Foreskin fibroblast (primary cell): ENCODE measurements at places on chromosomes 16 and 17.

- DNase-seq = peak; percentile 65
Observed at GRCh38 chr16:75392906-75393305, 40.4 kb downstream of the CFDP1 start.

DNA sequence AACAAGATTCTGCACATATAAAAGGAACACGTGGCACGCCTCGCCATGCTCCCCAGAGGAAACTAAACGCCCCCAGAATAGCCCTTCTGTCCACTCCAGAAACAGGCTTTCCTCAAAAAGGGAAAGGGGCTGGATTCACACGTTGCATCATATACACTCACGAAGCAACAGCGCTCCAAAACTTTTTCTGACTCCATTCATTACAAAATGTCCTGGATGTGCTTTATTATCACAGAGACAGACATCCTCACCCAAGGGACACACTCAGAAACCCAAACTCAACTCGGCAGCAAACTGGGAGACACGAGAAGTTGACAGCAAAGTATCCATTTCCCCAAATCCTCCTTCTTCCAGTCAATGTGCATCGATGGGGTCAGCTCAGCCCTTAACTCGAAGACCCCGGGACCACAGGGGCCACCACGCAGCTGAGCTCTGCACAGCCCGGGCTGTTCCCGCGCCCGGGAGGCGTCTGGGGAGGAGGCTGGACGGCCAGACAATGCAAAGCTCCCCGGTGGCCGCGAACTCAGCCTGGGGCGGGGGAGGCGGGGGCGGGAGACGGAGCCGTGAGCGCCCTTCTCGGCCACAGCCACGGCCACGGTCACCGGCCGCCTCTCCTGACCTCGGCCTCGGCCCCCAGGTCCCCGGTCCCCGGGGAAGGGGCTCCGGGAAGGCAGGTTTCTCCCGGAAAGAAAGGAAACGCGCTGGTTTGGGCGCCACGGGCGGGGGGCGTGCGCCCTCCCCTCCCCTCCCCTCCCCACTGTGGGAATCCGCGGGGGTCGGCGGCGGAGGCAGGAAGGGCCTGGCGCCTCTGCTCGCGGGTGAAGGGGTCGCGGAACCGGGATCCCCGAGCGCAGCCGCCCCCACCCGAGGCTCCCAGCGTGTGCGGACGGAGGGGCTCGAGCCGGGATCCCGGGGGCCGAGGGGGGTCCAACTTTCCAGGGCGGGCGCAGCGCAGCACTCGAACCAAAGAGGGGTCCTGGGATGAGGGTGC is 1.2 kb downstream of the NXN start:
- peak; percentile 74 for DNase-seq

- peak; percentile 96 for DNase-seq
Observed at GRCh38 chr17:7351665-7352502, at the start of gene KCTD11. KCTD11 (plus strand) TSS chr17:7352162.

- no peak for DNase-seq
Observed at GRCh38 chr17:66930933-66931332, 33.6 kb upstream of the CACNG4 start.

- DNase-seq = peak; percentile 87
Observed at GRCh38 chr17:32142857-32143526, 690 bp downstream of the RHOT1 start.

DNA sequence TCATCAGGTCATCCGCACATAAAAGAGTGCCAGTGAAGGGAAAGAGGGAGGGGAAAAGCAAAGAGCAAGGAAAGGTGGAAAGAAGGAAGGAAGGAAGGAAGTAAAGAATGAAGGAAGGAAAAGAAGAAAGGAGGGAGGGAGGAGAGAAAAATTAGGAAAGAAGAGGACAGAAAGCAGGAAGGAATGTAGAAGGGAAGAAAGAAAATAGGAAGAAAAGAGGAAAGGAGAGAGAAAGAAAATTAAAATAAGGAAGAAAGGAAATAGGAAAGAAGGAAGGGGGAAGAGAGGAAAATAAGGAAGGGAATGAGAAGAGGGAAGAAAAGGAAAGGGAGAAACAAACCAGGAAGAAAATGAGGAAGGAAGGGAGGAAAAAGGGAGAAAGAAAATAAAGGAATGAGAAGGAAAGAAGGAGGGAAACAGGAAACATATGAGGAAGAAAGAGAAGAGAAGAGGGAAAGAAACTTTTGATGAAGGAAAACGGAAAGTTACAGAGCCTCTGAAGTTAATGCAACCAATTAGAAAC is 212.6 kb downstream of the XYLT1 start:
- DNase-seq = no peak

DNA sequence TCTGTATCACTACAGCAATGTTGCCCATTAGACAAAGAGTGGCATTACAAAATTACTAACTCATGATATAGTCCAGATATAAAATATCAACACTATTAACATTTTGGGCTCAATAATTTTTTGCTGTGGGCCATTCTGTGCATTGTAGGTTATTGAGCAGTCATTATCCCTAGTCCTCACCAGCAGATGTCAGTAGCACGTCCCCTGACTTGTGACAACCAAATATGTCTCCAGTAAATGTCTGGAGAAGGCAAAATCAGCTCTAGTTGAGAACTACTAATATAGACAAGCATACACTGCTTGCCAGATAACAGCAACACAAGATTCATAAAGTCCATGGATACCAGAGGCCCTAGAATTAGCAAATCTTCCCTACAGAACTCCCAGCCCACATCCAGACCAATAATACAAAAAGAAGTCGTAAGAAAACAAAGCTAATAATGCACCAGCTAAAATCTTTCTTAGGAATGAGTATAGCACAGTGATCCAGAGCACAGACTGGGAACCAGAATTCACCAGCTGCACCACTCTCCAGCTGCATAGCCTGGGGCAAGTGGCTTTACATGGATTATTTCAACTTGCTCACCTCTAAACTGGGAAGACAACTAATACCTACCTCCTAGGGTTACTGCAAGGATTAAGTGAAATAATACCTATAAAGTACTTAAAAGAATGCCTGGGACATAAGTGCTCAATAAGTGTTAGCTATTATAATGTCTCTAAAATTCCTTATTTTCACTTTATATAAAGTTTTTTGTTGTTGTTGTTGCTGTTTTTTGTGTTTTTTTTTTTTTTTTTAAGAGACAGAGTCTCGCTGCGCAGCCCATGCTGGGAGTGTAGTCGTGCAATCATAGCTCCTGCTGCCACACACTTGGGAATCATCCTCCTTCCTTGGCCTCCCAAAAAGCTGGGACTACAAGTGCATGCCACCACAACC is 23.7 kb downstream of the HELZ start:
- peak; percentile 76 for DNase-seq

- DNase-seq = no peak
Observed at GRCh38 chr17:6430769-6431168, 4.2 kb downstream of the AIPL1 start.

DNA sequence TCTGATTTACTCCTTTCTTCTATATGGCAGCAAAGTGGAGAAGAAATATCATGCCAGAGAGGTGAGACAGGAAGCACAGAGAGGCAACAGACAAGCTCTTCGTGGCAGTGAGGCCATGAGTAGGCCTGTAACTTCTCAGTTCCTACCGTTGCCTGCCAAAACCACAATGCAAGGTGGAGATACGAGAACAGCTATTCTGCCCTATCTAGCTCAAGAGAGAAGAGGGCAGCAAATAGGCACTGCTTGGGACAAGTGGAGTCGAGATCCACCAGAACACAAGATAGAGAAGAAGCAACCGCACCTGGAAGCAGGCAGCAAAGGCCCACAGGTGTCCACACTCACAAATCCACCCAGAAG is 24.8 kb downstream of the RANBP10 start:
- DNase-seq = no peak

- no peak for DNase-seq
Observed at GRCh38 chr17:67440277-67441051, 63.4 kb downstream of the PITPNC1 start.
